Breast epithelium (tissue), 4 donors: ENCODE measurements at places on chromosomes 5 and 9.

DNA sequence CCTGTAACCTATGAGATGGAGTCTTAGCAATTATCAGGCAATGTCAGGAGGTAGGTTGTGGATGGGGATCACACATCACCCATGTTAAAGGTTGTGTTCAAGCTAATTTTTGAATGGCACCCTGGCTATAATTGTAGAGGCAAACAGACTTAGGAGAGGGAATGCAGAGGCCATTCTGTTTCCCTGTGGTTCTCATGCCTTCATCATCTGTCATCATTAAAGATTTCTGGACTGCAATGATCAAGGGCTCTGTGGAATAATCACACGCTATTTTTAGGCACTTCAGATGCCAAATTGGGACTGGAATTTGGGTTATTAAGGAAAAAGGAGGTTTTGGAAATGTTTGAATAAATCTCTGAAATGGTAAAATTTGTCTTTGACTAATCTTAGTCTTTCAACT is 1065.4 kb downstream of the TAF11L14 start:
- no peak for DNase-seq

DNA sequence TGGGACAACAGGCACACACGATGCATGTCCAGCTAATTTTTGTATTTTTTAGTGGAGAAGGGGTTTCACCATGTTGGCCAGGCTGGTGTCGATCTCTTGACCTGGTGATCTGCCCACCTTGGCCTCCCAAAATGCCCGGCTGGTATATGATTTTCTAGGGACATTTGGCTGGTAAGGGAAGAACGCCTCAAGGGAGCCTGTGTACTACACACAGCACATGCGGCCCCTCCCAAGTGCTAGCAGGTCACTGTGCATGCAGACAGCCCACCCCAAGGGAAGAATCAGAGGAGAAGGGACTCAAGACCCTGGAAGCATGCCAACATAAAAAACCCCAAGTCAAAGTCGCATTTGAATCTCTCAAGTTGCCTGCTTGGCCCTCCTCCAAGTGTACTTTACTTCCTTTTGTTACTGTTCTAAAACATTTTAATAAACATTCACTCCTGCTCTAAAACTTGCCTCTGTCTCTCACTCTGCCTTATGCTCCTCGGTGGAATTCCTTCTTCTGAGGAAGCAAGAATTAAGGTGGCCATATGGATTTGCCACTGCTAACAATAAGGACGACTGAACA is 24.3 kb upstream of the OTULINL start:
- no peak for DNase-seq

DNA sequence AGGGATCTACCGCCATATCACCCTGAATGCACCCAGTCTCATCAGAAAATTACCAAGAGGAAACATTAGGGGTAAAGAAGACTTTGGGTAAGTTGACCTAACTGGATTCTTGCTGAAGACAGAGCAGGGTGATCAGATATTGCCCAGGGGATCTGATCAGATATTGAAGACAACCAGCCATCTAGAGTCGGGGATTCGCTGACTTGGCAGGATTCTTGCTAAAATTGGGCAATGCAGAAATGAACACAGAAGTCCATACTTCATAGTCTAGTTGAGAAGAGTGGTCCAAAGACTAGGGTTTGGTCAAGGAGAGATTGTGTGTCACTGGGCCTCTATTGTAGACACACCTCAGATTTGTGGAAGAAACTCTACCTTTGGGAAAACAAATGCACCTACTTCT is 107.2 kb downstream of the SV2C start:
- no peak for DNase-seq

DNA sequence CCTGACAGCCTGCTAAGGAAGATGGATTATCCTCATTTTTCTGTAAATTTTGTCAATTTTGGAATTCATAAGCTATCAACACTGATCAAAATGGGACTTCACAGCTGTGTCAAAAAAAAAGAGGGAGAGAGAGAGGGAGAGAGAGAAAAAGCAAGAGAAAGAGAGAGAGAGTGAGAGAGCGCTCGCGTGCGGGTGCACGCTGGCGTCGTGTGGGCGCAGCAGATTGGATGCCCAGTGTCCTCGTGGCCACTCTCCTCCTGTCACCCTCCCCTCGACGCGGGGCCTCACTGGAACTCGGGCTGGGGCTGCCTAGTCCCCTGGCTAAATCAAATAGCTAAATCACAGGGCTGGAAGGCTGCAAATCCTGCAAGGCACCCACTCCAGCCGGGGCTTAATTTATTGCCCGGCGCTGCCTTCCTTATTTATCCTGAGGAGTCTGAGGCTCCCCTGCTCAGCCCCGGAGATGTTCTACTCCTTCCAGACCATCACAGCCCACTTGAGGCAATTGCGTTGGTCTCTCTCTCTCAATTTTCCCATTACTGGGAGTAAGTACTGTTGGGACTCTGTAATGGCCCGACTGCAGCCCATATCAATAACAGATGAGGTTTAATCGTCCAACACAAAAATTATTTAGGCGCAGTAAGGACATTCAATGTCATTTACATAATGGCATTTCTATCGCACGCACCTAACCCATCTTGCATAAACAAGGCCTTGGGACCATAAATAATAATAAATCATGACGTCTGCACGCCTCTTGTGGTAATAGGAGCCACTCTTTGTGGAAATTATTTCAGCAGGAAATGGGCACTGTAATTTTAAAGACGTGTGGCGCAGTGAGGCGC is 94.2 kb downstream of the PAX5 start:
- DNase-seq, result no peak

- DNase-seq, result no peak
These were observed 95.8 kb upstream of the KLF9 start for GRCh38 chr9:70510157-70510770.
